ENCODE measurements at places on chromosomes 12 and 14.

- peak; percentile 34 for DNase-seq
Measured at GRCh38 chr14:93114068-93114710, 1.5 kb downstream of the ITPK1 start.

- DNase-seq, result peak; percentile 46
Measured at GRCh38 chr12:76037130-76038103, 5.8 kb upstream of the PHLDA1 start.

DNA sequence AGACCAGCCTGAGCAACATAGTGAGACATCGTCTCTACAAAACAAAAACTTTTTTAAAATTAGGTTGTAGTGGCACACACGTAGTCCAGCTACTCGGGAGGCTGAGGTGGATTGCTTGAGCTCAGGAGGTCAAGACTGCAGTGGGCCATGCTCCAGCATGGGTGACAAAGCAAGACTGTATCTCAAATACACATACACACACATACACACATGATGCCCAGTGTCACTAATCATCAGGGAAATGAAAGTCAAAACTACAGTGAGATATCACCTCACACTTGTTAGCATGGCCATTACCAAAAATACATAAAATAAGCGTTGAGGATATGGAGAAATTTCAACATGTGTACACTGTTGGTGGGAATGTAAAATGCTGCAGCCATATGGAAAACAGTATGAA is 33.2 kb upstream of the KICS2 start:
- no peak for DNase-seq

DNA sequence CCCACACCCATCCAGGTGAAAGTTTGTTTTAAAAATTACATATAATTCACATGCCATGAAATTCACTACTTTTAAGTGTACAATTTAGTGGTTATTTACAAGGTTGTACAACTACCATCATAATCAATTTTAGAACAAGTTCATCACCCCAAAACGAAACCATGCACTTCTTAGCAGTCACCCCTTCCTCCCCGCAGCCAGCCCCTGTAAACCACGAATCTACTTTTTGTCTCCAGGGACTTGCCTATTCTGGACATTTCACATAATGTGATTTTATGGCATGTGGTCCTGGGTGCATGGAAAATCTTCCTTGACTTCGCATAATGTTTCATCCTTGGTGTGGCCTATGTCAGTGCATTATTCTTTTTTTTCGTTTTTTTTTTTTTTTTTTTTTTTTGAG is 19.2 kb upstream of the TRAF3 start:
- peak; percentile 52 for DNase-seq

DNA sequence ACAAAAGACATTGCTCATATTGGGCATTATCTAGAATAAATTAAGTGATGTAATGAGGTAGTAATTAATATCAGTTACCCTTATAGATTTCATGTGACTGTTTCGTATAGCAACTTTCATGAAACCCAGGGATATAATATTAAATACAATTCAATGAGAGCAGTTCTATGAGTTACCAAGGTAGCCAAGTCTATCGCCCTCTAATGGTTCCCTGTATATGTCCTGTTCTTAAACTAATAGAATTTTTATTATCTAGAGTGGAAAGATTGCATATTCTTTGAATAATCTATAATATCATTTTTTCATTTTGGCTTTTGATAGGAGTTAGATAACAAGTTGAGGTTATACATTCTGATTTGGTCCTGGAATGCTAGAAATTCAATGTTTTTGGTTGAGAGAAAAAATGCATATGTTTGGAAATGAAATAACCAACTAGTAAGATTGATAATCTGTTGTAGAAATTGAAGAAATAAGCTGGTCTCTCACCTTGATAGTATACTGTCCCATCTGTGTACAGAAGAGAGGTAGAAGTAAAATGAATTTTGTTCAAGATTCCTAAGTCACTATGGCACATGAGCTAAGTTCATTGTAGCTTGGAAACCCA is 59.7 kb downstream of the SCFD1 start:
- peak; percentile 22 for DNase-seq

DNA sequence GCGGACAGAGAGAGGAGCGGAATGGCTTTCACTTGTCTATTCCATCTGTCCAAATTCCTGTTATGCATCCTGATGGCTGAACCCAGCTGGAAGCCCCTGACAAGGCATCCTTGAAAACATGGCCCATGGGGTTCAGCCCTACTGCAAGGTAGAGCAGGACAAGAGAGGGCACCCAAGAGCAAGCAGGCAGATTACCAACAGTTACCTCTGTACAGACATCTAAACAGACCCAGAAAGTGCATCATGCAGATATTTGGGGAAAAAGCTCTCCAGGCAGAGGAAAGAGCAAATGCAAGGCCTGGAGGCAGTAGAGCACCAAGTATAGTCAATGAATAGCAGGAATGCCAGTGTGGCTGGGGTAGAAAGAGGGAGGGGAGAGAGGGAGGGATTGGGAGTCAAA is 407.5 kb downstream of the PCNX1 start:
- DNase-seq, result no peak

DNA sequence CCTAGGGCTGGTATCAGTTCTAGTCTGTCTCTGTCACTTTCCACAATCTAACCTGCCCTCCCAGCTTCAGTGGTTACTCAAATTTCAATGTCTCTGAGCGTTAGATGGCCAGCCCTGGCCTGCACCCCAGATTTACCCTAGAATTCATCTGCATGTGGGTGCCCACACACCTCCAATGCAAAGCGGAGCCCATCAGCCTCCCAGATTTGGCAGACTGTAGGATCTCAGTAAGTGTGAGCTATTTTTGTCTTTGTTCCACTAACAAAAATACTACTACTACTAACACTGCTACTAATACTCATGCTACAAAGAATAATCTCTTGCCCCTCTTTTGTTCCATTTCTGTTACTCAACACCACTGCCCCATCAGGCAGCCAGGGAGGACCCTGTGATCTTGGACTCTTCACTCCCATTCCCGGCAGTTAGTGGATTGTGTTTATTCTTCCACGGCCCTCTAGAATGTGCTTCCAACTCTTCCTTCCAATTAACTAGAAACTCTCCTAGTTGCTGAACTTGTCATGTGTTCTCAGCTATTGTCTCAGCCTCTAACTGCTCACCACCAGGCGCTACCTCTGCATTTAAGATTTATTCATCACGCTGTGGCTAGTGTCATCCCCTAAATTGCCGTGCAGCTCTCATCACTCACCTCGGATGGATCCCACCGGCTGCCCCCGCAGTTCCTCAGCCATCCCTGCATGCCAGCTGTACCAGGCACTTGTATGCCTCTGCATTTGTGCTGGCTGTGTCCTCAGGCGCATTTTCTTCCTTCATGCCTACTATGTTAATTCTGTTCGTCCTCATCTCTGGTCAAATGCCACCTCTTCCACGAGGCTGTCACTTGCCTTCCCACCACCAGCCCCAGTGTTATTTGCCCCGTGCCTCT is 150.6 kb upstream of the HIF1A start:
- no peak for DNase-seq

DNA sequence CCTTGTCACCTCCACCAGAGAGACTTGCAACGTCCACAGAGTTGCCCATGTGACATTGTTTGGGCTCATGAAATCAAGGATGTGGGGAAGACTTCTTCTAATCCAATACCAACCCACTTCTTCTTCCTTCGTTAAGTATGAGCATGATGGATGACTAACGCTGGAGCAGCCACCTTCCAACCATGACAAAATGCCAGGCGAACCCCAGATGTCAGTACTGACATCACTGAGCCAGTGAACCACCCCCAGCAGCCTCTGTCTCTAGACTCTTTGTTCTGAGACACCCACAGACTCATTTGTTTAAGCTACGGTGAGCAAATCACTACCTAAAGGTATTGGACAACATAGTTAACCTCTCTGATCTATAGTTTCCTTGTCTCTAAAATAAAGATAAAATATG is 123.7 kb downstream of the GRIN2B start:
- DNase-seq, result no peak

DNA sequence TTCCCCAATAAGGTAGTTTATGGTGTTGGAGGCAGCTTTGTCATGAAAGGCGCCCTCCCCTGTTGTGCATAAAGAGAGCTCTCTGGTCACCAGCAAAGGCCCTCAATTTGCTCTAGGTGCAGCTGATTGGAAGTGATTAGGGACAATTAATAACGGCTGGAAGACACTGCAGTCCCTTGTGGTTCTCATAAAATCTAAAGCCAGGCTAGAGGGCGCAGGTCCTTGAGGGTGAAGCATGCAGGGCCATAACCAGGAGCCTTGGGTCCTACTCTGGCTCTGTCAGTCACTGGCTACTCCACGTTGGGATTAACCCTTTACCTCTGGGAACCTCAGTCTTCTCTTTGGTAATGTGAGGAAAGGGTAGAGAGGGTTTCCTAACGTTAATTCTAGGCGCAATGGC is 1.9 kb downstream of the DAAM1 start:
- DNase-seq, result peak; percentile 36

DNA sequence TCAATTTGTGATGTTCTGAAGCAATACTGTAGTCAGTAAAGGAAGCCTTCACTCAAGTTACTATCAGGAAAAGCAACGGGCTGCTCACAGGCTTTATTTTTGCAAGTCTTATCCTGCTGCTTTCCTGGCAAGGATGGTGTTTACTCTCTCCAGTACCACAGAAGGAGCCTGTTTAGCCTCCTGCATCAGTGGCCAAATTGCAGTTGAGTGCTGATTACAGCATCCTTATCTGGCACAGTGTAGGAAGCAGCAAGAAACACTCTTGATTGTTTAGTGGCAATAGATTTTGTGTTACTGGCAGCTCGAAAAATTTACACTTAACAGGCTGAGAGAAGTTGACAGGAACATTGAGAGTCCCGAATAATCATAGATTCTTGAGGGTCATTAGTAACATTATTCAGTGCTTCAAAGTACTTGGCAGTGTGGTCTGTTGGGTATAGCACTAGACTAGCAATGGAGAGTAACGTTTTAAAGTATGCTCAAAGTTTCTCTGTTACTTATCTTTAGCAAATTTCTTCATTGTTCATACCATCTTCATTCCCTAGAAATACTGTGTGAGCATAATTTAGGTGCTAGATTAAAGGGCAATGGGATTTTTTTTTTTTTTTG is 11.7 kb downstream of the TULP3 start:
- no peak for DNase-seq

- DNase-seq, result no peak
Measured at GRCh38 chr12:15575671-15576541, 213.3 kb downstream of the EPS8 start.

DNA sequence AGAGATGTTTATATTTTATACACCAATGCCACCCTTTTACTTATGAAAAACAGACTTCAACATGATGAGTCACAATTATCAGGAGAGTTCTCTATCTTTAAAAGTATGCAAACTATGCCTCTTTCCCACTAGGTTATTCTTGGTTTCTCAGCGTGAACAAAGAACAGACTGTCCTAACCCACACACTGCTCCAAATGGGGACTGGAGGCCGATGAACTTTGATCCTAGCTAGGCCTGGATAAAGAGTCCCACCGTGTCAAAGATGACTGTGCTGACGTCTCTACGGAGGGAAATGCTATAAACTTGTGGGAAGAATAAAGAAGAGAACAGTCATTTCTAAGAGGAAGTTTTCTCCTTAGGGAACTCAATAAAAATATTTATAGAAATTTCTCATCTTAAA is 160.1 kb downstream of the EPS8 start:
- DNase-seq, result no peak

DNA sequence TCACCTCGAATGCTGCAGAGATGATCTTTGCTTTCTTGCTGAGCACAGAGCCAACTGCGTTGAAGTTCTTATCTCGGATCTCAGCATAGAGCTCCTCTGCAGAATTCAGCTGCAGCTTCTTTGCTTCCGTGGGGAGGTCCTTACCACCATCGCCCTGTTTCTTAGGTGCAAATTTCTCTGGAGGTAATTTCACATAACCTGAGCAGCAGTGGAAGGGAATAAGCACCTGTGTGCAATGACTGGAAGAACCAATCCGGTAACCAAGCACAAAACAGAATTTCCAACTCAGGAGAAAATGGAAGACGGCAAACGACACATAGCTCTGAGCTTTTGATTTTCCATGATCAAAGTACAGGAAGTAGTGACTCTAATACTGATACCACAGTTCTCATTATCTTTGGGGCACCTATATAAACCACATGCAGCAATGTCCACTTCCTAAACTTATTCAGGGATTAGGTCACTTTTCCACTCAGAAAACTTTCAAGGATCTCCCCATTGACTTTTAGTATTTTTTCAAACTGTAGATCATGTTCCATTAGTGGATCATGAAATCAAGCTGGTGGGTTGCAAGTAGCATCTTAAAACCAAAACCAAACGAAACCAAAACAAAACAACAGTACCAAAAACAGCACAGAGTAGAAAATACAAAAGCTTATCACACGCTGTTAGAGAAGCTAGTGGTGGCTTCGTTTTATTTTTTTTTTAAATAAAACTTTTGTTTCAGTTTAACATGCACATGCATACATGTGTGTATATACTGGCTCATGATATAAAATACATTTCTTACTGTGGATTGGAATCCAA is 18.9 kb upstream of the DIABLO start:
- no peak for DNase-seq

DNA sequence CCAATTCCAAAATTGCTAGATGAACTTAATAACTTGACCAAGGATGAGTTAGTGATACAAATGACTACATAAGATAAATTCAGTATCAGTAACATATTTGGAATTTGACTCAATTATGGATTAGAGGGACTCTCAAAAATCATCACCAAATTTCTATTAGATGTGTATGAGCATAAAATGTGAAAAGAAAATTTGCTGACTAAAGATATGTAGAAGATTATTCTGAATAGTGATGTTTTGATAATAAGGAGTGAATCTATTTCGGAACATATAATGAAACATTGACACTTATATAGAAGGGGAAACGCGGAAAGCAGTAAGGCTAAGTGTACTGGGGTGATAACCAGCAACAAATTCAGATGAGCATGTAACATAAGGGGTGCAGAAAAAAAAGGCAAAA is 177.3 kb downstream of the DERA start:
- DNase-seq, result no peak

- no peak for DNase-seq
Measured at GRCh38 chr14:34049790-34050189, 98.9 kb upstream of the EGLN3 start.

GRCh38 chr12:71509705-71510104 is 70.1 kb downstream of the LGR5 start:
- DNase-seq, result no peak

GRCh38 chr14:91246051-91246852 is 1.7 kb upstream of the GPR68 start:
- no peak for DNase-seq

DNA sequence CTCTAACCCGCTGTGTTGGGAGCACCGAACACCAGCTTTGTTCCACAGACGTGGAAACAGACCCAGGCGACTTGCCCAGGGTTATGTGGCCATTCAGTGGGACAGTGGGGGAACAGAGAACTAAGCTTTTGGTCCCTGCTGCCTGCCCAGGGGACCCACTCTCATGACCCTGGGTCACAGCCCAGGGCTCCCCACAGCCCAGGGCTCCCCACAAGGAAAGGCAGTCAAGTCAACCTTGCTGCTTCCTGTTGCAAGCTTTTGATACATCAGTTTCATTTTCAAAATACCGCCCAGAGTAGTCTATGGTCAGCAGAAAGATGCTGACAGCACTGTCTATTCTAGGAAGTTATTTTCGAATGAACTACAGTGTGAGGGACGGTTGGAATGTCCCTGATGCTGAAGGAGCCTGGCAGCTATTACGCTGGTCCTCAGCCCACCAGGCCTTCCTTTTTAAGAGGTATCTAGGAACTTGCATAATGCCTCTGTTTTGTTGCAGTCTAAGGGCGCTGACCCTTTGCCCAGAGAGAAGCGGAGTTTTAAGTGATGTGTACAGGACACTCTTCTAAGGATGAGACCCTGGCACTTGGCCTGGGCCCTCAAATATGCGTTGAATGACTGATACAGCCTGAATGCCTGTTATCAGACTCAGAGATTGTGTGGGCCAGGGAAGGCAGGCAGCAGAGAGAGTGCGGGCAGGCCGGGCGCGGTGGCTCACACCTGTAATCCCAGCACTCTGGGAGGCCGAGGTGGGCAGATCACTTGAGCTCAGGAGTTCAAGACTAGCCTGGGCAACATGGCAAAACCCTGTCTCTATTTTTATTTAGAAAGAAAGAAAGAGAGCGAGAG is 12.6 kb upstream of the TTC7B start:
- DNase-seq, result peak; percentile 69

All from GM13977 (cell line).